ENCODE measurements at places on chromosomes 3 and 15.

DNA sequence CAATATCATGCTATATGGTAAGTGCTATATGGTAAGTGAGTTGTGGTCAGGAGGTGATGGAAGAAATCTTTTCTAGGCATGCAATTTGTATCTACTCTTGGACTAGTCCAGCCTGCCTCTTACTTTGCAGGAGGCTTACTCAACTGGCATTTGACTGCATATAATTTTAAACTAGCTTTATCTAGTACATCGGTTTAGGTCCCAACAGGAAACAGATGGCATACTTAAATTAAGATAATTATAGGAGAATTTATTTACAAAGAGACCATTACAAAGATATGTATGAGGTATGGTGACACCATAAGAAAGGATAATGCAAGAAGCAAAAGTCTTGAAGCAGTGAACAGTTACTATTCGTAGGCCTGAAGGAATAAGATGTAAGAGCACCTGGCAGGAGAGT lies 7.8 kb downstream of the SLC28A2 start:
- no peak for DNase-seq

DNA sequence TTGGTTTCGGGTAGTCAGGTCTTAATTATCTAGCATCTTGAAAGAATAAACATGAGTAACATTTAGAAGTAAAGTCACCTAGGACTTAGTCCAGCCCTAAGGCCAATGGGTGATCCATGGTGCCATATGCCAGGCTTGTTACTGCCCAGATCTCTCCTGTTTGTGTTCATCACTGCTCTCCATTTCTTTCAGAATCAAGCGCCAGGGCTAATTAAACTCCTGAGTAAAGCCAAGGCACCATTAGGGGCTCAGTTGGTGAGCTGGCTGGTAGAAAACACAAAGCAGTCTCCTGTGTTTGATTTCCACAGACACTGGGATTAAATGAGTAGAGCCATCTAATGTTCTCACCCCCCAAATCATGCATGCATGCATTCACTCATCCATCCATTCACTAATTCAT lies 11.3 kb downstream of the CYP19A1 start:
- DNase-seq, result no peak

DNA sequence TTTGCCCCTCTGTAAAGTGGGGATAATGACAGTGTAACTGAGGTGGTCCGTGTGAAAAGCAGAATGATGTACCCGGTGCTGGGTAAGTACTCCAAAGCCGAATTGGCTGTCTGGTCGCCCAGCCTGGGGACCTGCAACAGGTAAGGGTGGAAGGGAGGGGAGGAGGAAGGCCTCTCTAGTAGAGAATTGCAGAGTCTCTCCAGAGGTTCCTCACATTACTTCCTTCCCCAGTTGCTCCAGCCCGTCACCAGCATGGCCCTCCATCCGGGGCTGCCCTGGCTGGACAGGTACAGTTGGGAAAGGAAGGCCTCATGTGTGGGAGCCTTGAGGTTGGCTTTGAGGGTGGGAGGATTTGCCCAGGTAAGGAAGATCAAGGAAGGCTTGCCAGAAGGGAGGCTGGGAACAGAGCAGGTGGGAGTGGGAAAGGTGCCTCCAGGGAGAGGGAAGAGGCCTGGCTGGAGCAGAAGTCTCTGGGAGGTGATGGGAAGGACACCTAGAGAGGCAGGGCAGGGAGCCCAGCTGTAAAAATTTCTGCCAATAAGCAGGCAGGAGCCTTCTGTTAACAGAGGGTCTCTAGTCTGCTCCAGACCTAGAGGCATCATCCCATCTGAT lies 1.7 kb upstream of the PSTPIP1 start:
- no peak for DNase-seq

DNA sequence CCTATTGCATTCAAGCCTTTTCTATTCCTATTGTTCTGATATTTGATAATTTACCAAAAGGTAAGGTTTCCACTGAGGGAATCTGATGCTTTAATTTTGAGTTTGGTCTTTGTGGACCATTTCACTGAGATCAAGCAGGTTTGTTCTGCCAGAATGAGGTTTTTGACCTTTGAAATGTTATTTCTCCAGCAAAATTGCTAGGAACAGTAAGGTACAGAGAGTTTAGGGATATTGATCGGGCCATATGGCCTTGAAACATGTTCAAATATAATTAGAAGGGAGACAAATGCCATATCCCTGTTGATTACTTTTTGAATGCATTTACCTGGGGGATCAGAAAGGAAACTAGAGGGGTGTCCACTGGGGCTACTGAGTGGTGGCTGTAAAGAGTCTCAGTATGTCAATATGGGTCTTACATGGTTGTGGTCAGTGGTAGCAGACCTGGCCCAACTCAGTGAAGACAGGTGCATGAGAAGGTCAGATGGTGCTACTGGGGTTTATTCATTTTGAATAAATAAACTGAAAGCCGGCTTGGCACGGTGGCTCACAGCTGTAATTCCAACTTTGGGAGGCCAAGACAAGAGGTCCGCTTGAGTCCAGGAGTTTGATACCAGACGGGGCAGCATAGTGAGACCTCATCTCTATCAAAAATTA lies 100.2 kb downstream of the SV2B start:
- no peak for DNase-seq

- DNase-seq, result no peak
Observed at GRCh38 chr3:174397848-174398247, 461.3 kb upstream of the NAALADL2 start.

- no peak for DNase-seq
Observed at GRCh38 chr3:168847291-168847883, 751.7 kb upstream of the GOLIM4 start.

Data from nucleus accumbens (tissue), 56 donors.